Testis (tissue), 5 donors: ENCODE measurements at places on chromosomes 3 and 15.

GRCh38 chr15:40536501-40536900, 28.3 kb downstream of the CCDC32 start:
- no peak for DNase-seq
- no peaks in the 10 kb centered on the region for H3K4me1 ChIP-seq
- no peaks in the 10 kb centered on the region for H3K36me3 ChIP-seq
- no peaks in the 10 kb centered on the region for H3K27me3 ChIP-seq
- no peak overlapping the region for H3K4me3 ChIP-seq
- no peak overlapping the region for H3K27ac ChIP-seq

- no peak for DNase-seq
- no peak overlapping the region for H3K27ac ChIP-seq
- no peaks in the 10 kb centered on the region for H3K27me3 ChIP-seq
- no peaks in the 10 kb centered on the region for H3K36me3 ChIP-seq
- no peak overlapping the region for H3K4me3 ChIP-seq
Observed at GRCh38 chr15:59237924-59238331, 31.3 kb downstream of the LDHAL6B start.

- no peak overlapping the region for H3K4me3 ChIP-seq
- no peaks in the 10 kb centered on the region for H3K4me1 ChIP-seq
- no peaks in the 10 kb centered on the region for H3K36me3 ChIP-seq
- H3K27ac ChIP-seq: no peak overlapping the region
- H3K27me3 ChIP-seq: no peaks in the 10 kb centered on the region
Observed at GRCh38 chr3:1616744-1617143, 481.9 kb upstream of the CNTN4 start.

DNA sequence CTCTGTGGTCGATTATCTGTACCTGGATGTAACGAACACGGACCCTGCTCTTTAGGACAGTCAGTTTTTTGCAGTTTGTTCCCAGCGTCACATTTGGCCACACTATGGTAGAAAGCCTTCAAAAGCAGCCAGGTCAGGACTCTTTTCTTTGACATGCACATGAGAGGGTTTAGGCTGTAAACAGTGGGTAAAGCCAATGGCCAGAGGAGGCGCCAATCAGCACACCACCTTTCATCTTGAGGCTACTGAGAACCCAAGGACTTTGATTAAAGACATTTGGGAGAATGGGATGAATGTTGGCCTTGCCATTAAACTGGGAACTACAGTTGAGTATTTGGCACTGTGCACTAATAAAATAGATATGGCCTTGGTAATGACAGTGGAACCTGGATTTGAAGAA, 225.9 kb downstream of the OXSM start:
- H3K36me3 ChIP-seq: no peaks in the 10 kb centered on the region
- H3K4me1 ChIP-seq: no peaks in the 10 kb centered on the region
- no peaks in the 10 kb centered on the region for H3K27me3 ChIP-seq
- no peak for DNase-seq
- H3K4me3 ChIP-seq: no peak overlapping the region
- no peak overlapping the region for H3K27ac ChIP-seq

DNA sequence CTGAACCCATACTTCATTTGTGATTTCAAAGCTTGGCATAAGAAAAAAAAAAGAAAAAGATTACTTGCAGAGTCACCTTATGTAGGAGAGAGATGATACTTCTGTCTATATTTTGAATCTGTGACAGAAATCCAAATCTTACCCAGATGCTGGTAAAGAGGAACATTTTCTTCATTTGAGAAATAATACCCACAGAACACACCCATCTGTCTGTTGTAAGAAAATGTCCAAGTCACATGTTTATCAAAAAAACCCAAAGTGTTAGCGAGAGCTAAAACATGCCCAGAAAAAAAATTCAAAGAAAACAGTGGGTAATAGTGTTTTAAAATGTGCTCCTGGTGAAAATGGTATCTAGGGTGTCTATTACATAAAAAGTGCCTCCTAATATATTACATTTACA, 18.0 kb upstream of the RAP2B start:
- no peak for DNase-seq
- H3K4me3 ChIP-seq: no peak overlapping the region
- no peaks in the 10 kb centered on the region for H3K27me3 ChIP-seq
- H3K36me3 ChIP-seq: no peaks in the 10 kb centered on the region
- H3K27ac ChIP-seq: no peak overlapping the region
- no peaks in the 10 kb centered on the region for H3K4me1 ChIP-seq

- H3K4me3 ChIP-seq: no peak overlapping the region
- no peaks in the 10 kb centered on the region for H3K27me3 ChIP-seq
- DNase-seq: peak; percentile 28
- no peak overlapping the region for H3K27ac ChIP-seq
Observed at GRCh38 chr3:39065197-39065596, 13.4 kb downstream of the WDR48 start.
